ENCODE measurements at places on chromosomes 11 and 22. TPM values are rescaled to one million over a fixed set of nuclear protein-coding genes. Genes with fewer than 3 reads are reported as not detected.

GRCh38 chr22:39815932-39816331 lies 77.6 kb downstream of the ENTHD1 start:
- no peak for DNase-seq

DNA sequence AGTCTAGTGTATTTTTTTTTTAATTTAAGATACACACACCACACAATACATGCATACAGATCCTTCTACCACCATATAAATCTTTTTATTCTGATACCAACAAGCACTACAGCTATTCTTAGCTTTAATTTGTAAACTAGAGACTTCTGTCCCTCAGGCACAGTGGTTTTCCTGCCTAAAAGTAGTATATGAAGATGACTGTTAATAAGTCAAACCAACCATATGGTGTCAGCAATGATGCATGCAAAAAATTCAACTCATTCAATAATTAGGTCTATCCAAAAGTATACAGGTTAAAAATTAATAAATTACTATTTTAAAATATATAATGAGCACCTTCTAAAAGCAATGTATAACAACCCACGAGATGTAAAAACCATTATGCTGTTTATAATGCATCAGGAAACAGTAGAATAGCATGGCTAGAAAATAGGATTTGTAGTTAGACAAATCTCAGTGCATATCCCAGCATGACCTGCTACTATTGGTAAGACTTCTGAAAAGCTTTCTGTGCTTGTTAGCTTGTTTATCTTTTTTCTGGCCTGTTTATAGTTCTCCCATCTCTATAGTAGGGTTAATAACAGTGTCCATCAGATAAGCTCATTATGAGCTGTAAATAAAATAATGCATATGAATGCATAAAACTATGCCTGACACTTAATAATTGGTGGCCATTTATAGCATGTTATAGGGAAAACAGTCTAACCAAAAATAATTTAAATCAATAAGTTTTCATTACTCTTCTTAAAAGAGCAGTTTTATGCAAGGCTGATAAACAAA lies 10.2 kb downstream of the RAB38 start:
- DNase-seq, result no peak

GRCh38 chr11:44548032-44548695 lies 17.3 kb upstream of the CD82 start:
- DNase-seq, result no peak

GRCh38 chr11:133947321-133947756 lies 9.4 kb downstream of the IGSF9B start:
- DNase-seq, result peak; percentile 46

- DNase-seq, result no peak
Observed at GRCh38 chr11:128917144-128917724, 25.4 kb downstream of the TP53AIP1 start.

DNA sequence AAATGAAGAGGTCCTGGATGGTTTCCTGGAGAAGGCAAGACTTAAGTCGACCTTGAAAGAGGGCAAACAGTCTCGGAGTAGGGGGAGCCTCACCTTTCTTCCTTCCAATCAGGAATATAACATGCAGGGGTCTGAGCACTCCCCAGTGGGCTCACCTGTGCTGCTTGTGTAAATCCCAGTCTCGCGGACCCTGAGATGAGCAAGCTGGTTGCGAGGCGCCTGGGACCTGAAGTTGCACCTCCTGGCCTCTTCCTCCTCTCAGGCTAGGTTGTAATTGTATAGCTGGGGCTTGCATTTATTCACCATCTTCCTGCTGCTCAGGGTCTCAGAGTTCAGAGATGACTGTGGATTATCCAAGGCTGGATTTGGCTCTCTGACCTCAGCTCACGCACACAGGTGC lies 7.5 kb upstream of the WBP2NL start:
- no peak for DNase-seq

DNA sequence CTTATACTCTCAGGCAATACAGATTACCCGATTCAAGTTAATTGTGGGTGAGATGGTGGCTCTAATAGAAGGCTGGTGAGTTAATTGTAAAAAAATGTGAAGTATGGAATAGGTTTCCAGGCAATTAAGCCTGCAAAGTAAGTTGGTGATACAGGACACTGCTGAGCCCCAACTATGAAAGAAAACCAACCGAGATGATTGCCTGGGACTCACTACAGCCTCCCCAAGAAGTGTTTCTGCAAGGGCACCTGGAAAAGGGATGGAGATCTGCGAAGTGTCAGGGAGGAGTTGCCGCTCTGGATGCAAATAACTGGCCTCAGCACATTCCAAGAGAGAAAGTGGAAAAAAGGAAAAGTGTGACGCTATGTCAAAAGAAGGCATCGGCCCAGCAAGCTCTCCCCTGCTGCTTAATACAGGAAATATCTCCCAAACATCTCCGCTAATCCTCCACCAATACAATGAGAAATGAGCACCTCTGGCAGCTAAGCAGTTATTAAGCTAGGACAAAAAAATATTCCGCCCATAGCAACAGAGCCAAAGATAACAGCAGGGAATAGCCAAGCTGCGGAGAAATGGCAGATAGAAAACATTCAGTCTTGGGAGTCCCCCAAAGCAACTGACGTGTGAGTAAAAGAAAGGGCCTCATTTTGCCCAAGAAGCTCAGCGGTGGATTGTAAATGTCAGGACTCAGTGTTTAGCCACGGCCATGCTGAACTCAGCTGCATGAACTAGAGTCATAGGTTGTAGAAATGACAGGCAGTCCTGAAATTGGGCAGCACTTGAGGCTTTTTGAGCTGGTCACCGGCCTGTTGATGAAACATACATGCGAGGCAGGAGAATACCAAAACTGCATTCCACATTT lies 133.7 kb downstream of the SNX19 start:
- peak; percentile 45 for DNase-seq

GRCh38 chr11:44320289-44320973 lies 10.5 kb upstream of the ALX4 start:
- DNase-seq, result no peak

GRCh38 chr11:44559207-44559939 lies 6.1 kb upstream of the CD82 start:
- peak; percentile 44 for DNase-seq

GRCh38 chr11:79264284-79264683 lies 176.5 kb downstream of the TENM4 start:
- no peak for DNase-seq

DNA sequence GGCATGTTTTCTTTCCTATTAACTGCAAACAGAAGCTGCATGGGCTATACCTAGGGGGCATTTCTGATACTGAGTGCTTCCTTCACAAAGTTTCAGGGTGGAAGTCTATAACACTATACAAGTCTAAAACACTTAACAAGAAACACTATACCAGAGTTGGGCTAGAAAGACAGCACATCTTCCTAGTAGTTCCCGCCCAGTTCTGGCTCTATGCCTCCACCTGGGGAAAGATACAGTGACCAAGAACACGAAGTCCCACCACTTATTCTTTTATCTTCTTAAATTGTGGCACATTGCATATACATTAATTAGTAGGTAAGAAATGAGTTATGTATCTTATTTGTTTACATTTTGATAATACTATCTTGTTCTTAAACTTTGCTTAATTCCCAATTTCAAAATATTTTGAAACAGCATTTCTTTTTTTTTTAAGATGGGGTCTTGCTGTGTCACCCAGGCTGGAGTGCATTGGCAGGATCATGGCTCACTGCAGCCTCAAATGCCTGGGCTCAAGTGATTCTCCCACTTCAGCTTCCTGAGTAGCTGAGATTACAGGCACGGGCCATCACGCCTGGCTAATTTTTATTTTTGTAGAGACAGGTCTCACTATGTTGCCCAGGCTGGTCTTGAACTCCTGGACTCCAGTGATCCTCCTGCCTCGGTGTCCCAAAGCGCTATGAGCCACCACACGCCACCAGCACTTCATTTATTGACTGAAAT lies 18.2 kb upstream of the NDUFC2 start:
- no peak for DNase-seq

DNA sequence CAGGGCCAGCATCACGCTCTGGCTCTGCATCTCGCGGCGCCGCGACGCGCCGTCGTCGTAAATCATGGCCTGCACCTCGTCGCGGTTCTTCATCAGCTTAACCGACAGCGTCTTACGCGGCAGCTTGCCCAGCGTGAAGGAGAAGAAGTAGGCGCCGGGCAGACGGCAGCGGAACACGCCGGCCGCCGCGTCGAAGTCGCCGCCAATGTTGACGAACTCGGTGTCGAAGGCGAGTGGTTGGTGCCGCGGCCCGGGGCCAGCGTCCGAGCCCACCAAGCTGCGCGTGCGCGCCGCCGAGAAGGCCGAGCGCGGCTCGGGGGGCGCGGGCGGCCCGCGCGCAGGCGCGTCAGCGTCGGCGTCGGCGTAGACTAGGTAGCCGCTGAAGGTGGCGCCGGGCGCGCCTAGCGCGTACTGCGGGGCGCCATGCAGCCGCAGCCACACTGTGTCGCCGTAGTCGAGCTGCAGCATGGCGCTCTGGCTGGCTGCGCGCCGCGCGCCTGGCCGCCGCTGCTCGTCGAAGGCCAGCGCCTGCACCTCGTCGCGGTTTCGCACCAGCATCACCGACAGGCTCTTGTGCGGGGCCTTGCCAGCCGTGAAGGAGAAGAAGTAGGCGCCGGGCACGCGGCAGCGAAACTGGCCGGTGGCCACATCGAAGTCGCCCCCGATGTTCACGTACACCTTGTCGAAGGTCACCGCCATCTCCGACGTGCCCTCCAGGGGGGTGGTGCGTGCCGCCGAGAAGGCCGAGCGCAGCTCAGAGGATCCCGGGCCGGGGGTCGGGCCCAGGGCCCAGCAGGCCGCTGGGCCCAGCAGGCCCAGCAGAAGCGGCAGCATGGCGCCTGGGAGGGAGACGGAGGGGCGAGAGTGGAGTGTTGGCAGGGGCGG lies 3.7 kb downstream of the FAM180B start:
- no peak for DNase-seq

DNA sequence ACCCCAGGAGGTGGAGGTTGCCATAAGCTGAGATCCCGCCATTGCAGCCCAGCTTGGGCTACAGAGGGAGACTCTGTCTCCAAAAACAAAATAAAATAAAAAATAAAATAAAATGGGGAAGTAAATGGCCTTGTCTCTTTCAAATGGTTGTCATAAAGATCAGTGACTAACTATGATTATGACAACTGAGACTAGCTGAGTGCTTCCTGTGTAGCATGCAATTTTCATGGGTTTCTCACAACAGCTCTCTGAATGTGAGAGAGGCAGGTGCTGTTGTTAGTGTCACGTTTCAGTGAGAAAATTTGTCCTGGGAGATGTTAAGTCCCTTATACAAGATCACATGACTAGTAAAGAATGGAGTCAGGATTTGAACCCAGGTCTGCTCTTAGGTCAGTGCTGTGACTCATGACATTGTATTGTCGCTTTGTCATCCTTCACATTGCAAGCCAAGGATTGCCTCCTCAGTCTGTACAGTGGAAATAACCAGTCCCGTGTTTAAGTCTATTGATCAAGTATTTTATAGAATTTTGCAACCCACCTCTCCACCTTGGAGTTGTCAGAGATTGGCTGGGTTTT lies 163.3 kb upstream of the CCDC90B start:
- no peak for DNase-seq

GRCh38 chr11:111561791-111562325 lies 21.3 kb downstream of the LAYN start:
- DNase-seq, result peak; percentile 61

- peak; percentile 14 for DNase-seq
Observed at GRCh38 chr11:73205661-73206343, 12.3 kb upstream of the P2RY2 start.

DNA sequence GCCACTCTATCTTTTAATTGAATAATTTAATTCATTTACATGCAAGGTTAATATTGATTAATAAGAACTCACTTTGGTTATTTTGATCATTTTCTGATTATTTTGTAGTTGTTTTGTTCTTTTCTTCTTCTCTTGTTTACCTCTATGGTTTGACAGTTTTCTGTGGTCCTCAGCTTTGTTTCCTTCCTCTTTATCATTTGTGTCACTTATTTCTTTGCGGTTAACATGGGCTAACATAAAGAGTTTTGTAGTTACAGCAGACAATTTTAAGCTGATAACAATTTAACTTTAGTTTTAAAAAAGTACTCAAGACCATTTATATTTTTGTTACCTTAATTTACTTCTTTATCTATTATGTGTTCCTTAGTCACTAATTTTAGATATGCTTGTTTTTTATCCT lies 1032.8 kb upstream of the RAG2 start:
- DNase-seq, result no peak

DNA sequence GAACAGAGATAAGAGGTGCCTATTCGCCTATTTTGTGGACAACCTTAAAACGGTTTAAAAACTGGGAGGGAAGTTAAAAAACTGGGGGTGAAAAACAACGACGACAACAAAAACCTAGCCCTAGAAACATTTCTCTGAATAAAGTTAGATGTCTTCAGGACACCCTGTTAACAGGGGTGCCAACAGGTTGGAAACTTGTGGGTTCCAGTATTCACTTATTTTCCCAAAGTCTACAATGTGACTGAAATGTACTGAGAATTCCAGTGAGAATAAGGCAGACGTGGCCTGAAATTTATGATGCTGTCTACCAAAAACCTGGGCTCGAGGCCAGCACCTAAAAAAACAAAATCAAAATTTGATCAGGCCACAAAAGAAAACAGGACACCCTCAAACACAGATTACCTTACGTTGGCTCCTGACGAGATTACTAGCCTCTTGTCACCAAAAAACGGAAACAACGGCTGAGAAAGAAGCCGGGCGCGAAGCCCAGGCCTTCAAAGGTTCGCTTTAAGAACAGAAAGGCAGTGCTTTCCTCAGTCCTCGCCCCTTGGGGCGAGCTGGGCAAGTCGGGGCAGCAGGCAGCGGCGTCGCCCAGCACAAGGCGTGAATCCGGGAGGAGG lies 906 bp downstream of the CCDC90B start:
- DNase-seq, result no peak

DNA sequence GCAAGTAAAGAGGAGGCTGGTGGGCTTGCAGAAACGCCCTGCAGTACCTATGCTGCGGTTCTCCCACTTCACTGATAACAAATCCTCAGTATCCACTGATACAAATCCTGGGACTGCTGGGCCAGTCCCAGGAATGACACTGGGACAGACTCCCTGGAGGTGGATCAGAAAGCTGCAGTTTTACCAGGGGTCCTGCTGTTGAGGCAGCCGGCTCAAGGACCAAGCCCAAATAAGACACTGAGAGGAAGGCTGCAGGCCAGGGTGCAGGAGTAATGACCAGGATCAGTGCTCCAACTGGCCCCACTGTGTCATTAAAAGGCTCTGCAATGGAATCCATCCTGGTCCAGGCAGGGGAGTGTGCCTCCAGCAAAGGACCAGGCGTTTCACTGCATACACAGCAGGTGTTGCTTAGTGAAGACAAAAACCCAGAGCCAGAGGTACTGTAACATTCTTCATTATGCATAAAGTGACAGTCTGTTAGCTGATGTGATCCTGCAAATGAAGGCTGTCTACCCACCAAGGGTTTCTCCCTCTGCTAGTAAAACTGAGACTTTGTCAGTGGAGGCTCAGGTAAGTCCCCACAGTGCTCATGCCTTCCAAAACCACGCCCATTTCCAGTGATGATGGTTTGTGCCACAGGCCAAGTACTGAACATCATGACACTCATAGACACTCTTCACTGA lies 1.4 kb upstream of the C22orf39 start:
- DNase-seq, result no peak

The C11orf16 gene
- not detected for total RNA-seq

The ANO1 gene
- total RNA-seq, result 2.6 TPM

The GLYAT gene
- total RNA-seq, result not detected

The ESAM gene
- 0.10 TPM for total RNA-seq

The TKFC gene
- total RNA-seq, result 34.7 TPM

The GAS2 gene
- 0.22 TPM for total RNA-seq

The AMPD3 gene
- total RNA-seq, result 3.9 TPM

The C1QTNF4 gene
- not detected for total RNA-seq

The CCND1 gene
- 422 TPM for total RNA-seq

The MAPK8IP2 gene
- total RNA-seq, result 10.8 TPM

The PKNOX2 gene
- total RNA-seq, result 0.12 TPM

The OR51G1 gene
- not detected for total RNA-seq

All from A172 (cell line).